ENCODE measurements at places on chromosomes 6 and 20.

DNA sequence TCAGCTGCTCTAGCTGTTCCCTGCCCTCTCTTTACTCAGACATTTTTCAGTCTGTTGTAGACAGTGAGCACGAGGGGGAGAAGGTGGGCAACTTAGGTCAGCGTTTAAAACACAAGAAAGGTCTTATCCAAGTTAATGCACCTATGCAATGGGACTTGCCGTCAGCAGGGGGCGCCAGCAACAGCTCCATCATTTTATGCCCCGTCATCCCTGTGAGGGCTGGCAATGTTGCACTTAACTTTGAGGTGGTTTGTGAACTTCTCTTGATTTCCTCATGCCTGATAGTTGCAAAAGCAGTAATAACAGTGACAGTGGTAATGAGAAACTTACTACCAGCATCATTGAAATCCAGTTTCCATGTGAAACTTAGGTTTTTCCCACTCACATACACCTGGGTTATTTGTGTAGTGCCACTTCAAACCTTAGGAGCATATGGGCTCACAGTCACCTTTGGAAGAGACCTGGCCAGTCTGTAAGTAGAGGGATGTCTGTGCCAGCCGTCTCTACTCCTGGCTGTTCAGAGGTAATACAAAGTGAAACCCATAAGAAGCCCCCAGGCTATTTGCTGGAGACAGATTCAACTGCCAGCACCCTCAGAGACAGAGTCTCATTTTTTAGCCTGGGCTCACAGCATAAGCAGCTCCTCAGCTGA lies 44.9 kb upstream of the ID1 start:
- peak; percentile 77 for DNase-seq

- DNase-seq = no peak
Observed at GRCh38 chr6:117549611-117550010, 52.7 kb downstream of the GOPC start.

GRCh38 chr6:38307740-38308139 lies 332.0 kb downstream of the BTBD9 start:
- DNase-seq = no peak

GRCh38 chr6:25062070-25062811 lies 126.5 kb upstream of the RIPOR2 start:
- DNase-seq = no peak

GRCh38 chr6:68059899-68060298 lies 575.2 kb upstream of the ADGRB3 start:
- DNase-seq = no peak

DNA sequence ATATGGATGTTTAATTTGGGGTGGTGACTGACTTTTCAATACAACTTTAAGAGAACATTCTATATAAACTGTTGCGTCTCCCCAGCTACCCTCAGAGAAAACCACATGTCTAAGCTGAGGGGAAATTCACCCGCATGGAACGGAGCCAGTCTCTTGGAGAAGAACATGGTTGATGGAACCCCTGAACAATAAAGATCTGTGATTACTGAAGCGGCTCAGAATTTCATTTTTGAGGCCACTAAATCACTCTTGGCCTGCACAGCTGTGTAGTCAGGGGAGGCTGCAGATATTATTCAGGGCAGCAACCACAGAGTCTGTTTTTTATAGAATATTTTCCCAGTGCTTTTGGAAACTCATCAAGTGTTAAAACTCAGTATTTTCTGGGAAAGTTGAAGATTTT lies 73.8 kb downstream of the EYA4 start:
- DNase-seq = no peak

DNA sequence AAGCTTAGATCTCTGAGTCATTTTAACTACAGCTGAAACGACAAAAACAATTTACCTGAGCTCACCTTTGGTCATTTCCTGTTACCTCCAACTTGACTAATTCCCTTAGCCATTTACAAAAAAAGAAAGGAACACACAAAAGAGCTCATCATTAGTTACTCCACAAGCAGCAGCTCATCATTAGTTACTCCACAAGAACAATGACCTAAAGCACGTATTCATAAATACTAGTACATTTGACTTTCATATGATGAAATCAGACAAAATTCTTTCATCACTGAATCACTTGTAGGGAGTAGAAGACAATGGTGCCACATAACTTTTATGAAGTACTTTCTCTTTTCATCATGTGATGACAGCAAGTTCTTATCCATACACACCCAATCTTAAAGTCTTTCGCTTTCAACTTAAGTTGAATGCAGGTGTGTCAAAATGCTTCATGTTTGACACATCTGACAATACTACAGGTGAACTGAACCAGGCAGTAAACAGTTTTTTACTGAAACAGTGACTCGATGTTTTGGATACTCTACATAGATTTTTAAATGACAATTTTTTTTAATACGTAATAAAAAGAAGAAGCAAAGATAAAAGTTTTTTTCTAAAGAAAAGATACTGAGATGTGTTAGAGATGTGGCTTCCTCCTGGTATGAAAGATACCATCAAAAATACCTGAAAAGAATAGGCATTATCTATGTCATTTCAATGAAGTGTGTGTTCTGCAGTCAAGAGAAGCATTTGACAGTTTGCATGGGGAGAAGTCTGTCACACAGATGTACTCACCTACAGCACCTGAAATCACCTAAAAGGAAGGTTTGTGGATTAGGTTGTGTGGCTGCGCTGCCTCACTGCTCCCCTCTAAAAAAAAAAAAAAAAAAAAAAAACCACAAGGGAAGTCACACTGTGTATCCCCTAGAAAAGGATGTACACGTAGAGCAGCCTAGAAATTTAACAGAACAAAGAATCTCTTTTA lies 109.1 kb downstream of the PRDM1 start:
- DNase-seq = no peak

- DNase-seq = no peak
Observed at GRCh38 chr20:23059001-23059400, 9.5 kb upstream of the THBD start.

GRCh38 chr20:9510911-9511310 lies 3.5 kb upstream of the LAMP5 start:
- DNase-seq = no peak

- no peak for DNase-seq
Observed at GRCh38 chr6:6931071-6932025, 176.4 kb upstream of the RREB1 start.

GRCh38 chr6:125041740-125042459 lies 79.7 kb downstream of the RNF217 start:
- no peak for DNase-seq

- DNase-seq = no peak
Observed at GRCh38 chr20:21436205-21436604, 38.9 kb upstream of the NKX2-4 start.

GRCh38 chr6:153553627-153554026 lies 422.5 kb upstream of the RGS17 start:
- DNase-seq = no peak

GRCh38 chr6:132962936-132963868 lies 148.8 kb downstream of the RPS12 start:
- peak; percentile 43 for DNase-seq

DNA sequence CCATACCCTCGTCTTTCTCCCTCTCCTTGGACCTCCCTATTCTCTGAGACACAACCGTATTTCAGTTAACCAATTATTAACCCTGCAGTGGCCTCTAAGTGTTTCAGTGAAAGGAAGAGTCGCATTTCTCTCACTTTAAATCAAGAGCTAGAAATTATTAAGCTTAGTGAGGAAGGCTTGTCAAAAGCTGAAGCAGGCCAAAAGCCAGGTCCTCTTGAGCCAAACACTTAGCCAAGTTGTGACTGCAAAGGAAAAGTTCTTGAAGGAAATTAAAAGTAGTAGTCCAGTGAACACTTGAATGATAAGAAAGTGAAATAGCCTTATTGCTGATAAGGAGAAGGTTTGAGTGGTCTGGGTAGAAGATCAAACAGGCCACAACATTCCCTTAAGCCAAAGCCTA lies 58.3 kb downstream of the SNX9 start:
- DNase-seq = no peak

GRCh38 chr20:53302695-53303412 lies 290.8 kb downstream of the ZNF217 start:
- no peak for DNase-seq

GRCh38 chr20:41185013-41185757 lies 47.8 kb downstream of the PLCG1 start:
- no peak for DNase-seq

DNA sequence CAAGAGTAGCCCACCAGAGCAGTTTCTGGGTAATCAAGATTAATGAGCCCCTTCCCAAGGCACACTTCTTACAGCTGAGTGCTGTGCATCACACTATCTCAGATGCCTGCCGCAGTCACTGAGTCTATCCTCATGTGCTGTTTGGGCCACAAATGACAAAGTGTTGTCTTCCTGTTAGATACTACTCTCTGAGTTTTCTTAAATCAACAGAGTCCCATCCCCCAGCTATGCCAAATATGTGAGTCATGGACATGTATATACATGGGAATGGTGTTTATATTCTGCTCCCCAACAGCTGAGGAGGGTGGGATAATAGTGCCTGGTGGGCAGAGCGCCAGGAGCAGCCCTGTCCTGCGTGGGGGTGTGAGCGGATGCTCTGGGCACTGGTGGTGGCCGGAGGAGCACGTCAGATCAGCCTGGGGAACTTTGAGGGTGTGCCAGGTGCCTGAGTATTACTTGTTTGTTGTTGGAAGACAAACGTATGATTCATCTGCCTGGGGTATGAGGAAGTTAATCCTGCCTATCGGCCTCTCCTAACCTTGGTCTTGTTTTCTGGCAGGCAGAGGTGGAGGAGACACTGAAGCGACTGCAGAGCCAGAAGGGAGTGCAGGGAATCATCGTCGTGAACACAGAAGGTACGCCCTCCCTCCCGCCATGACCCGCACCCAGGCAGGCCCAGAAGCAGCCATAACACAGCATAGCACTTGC lies 9.6 kb downstream of the DYNLRB1 start:
- DNase-seq = no peak

GRCh38 chr6:100664274-100665040 lies 199.7 kb upstream of the SIM1 start:
- no peak for DNase-seq

- DNase-seq = no peak
Observed at GRCh38 chr20:44509762-44510161, 12.1 kb downstream of the SERINC3 start.

DNA sequence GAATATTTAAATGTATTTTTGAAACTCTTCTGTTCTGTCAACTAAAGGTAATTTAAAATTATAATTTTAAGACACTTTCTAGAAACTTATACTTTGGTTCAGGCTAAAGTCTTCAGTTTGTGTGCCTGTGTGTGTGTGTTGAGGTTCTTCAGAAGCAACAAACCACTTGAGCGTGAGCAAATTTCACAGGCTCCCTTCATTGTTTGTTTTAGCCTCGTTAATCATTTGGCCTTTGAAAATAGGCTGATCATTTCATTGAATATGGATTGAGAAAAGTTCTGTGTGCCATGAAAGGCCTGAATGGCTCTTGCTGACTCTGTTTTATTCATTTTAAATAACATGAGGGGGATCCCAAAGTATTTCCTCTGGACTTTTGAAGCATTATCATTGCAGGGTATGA lies 420.1 kb downstream of the CDKAL1 start:
- DNase-seq = no peak

DNA sequence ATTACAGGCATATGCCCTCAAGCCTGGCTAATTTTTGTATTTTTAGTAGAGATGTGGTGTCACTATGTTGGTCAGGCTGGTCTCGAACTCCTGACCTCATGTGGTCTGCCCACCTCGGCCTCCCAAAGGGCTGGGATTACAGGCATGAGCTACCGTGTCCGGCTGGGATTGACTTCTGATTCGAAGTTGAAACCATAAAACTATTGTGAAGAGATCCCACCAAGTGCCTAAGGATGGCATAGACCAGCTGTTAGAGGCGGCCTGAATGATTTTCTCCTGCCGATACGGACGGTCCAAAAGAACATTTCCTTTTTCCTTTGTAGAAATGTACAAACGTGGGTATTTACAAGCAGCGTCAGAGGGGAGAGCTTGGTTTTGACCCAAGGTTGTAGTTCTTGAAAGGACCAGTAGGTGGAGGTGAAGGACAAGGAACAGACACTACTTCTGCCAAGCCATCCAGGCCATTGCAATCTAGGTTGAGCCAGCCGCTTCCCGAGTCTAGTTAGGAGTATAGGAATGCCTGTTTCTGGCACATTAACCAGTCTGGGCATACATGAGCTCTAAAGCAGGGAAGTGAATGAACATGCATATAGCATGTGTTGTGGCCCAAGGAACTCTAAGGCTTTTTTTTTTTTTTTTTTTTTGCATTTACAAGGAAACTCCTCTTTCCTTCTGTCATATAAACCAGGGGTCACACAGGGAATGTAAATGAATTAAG lies 29.0 kb downstream of the MOCS3 start:
- peak; percentile 39 for DNase-seq

DNA sequence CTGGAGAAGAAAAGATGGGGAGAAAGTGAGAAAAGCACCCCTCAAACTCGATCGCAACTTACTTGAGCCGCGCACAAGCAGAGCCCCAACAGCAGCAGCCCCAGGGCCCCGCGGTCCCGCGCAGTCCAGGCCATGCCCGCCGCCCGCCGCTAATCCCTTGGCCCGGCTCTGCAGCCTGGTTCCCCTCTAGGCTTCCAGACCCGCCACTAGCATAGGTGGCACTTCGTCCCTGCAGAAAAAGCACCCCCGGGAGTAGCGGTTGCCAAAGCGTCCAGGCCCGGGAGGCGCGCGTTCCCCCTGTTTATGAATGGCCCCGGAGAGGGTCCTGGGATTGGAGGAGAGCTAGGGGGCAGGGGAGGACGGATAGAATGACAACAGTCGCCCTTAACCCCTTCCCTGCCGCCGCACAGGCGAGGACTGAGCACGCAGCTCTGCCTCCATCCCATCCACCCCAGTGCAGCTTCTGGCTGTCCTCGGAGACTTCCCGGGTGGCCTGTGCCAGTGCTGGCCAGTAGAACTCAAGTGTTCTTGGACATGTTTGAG lies 19.9 kb downstream of the COL9A1 start:
- DNase-seq = no peak

DNA sequence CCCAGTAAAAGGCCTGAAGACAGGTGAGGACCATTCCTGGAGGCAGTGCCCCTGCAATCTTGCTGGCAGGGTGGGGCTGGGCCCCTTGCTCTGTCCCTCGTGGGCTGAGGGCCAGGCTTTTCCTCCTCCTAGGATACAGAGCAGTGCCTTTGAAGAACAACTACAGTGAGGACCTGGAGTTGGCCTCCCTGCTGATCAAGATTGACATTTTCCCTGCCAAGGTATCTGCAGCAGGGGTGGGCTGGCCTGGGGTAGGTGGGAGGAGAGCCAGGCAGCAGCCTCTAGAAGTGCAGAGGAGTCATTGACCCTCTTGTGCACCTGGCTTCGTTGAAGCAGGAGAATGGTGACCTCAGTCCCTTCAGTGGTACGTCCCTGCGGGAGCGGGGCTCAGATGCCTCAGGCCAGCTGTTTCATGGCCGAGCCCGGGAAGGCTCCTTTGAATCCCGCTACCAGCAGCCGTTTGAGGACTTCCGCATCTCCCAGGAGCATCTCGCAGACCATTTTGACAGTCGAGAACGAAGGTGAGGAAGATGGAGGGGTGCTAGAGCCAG lies 36.5 kb downstream of the PLCG1 start:
- DNase-seq = peak; percentile 8

Data from activated T-cell treated with anti-CD3 and anti-CD28 coated beads, Interleukin-2, amount 50 U/mL, for 1 hour (primary cell).